ENCODE measurements at places on chromosomes 7 and 10.

GRCh38 chr7:77348371-77348813 lies 67.8 kb downstream of the GSAP start:
- no peak for DNase-seq

- peak; percentile 43 for DNase-seq
Observed at GRCh38 chr10:78672918-78673317, 395.8 kb upstream of the ZMIZ1 start.

GRCh38 chr7:111869280-111869679 lies 307.0 kb upstream of the IMMP2L start:
- DNase-seq, result no peak

GRCh38 chr7:55438757-55439525 lies 73.8 kb downstream of the LANCL2 start:
- DNase-seq, result peak; percentile 53

GRCh38 chr10:125457406-125457805 lies 225.6 kb downstream of the TEX36 start:
- DNase-seq, result no peak

- peak; percentile 9 for DNase-seq
Observed at GRCh38 chr7:151570366-151570915, 50.7 kb upstream of the RHEB start.

DNA sequence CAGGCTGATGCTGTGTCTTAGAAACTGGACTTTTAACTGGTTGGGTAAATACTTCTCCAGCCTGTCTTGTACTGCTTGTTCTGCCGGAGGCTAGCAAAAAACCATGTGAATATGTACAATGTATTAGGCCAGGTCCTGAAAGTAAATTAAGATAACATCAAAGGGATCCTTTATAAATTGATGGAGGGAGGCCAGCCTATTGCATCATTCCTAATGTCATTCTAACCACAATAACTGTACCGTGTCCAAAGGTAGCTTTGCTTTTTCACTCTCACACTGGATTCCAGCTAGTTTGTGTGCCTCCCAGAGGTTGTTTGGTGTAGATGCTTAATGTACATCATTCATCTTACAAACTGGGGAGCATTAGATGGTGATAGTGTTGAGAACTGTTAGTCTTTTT lies 91.2 kb upstream of the SEM1 start:
- no peak for DNase-seq

DNA sequence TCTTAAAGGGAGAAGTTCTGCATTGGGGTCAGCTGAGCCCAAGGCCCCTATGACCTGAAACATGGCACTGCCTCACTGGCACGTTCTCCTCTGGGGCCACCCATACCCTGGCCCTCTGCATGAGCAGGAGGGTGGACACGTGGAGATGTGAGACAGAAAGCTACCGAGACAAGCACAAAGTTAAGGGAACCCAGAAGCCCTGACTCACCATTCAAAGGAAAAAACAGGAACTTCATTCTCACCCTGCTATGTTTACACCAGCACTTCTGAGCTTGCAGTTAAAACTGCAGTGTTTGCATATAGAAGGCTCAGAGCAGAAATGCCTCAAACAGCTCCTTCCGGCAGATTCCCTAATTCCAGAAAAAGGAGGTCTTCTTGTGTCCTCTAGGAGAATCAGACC lies 41.7 kb downstream of the DENND11 start:
- no peak for DNase-seq

DNA sequence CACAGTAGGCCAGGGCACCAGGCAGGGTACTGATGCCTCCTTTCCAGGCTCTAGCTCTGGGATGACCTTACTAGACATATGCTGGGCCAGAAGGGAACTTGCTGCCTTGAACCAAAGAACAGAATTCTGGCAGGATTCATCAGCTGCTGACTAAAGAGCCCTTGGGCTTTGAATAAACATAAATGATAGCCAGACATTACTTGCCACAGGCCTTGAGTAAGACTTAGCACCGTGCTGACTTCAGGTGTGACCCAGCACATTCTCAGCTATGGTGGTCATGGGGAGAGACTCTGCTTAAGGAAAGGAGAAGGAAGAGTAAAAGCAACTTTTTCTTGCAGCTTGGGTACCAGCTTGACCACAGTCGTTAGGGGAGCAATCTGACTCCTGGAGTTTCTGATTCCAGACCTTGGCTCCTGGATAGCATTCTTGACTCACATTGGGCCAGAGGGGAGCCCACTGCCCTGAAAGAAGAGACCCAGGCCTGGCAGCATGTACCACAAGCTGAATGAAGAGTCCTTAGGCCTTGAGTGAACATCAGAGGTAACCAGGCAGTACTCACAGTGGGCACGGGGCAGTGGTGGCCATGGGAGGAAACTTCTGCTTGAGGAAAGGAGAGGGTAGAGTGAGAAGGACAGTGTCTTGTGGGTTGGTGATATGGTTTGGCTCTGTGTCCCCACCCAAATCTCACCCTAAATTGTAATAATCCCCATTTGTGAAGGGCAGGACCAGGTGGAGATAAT lies 926.1 kb upstream of the SORCS1 start:
- DNase-seq, result no peak

GRCh38 chr10:62225362-62225761 lies 43.3 kb downstream of the RTKN2 start:
- DNase-seq, result no peak

DNA sequence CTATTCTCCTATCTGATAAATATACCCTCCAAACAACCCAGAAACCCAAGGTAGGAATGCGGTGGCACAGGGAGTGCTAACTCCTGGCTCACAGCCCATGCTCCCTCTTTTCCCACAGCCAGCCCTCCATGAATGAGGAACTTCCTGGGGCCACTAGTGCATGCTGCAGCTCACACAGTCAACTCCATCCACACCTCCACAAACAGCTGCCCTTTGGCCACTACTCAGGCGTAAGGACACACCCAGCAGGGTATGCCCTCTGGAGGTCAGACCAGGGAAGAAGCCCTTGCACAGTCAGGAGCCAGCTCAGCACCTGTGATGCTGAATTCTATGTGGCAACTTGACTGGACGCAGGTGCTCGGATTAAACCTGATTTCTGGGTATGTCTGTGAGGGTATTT lies 85.2 kb upstream of the PIK3CG start:
- no peak for DNase-seq

DNA sequence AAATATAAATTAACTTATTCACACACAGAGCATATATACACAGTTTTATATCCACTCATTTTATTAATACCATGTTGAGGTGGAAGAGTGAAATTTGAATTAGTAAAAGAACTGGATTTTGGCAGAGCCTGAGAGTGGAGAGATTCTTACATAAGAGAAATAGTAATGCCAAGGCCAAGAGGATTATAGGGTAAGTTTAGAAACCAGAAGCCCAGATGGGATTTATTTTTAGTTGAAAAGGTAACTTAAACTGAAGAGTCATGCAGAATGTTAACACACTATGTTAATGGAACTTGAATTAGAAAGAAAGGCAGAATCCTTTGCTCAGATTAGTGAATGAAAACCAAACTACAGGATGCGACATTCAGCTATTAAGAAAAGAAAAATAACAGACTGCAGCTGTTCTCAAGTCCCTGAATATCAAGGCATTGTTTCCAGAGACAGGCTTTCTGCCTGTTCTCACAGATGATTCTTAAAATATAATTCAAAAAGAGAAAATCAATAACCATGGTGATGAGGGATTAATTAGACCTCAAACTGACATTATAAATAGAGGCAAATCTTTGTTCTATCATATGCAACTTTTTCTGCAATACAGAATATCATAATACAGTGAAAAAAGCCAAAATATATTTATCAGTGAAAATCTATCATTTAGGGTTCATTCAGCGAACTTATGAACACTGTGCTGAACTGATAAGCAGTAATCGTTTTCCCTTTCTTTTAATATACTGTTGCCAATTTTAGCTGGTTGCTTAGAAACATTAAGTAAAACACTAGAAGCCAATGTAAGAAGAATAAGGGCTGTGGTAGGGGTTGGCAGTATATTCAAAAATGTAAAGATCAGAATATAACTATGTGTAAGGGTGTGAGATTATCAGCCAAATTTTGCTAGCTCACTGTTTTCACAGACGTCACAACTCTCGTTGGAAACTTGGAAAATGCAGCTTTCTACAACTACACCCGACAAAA lies 34.4 kb downstream of the HECTD2 start:
- no peak for DNase-seq

DNA sequence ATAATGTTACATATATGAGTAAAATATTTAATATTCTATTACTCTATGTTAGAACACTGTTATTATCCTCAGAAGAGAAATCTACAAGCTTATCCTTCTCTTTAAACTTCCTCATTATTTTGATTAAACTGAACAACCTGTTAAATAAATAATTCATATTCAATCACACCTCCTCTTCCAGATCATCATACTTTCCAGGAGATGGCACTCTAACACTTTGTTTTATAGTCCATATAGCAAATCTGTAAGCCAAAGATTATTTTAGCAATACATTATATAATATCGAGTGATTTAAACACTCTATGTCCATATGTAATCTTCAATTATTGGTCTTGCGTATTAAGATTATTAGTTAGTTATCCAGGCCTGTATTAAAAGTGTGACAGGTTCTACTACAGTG lies 694.1 kb downstream of the ANKRD7 start:
- peak; percentile 4 for DNase-seq

DNA sequence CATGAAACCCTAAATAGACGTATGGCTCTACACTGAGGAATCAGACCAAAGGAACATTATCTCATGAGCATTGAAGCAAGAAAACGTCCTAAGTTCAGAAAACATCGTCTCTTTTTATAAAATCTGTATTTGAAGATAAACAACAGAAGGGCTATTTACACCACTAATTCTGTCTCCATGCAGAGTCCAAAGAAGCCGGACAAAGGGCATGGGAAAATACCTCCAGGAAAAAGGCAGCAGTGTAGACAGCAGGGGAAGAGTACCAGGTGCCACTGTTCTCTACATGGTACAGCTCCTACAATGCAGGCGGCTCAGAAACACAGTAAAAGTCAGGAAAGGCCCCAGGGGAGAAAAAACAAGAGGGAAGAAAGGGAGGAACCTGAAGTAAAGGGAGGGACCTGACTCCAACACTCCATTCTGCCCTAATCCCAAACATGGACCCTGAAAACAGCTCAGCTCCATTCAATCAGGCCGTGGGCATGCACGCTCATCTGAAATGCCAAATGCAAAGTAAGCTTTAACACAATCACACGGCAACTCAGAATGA lies 17.5 kb downstream of the FAM171A1 start:
- DNase-seq, result no peak

DNA sequence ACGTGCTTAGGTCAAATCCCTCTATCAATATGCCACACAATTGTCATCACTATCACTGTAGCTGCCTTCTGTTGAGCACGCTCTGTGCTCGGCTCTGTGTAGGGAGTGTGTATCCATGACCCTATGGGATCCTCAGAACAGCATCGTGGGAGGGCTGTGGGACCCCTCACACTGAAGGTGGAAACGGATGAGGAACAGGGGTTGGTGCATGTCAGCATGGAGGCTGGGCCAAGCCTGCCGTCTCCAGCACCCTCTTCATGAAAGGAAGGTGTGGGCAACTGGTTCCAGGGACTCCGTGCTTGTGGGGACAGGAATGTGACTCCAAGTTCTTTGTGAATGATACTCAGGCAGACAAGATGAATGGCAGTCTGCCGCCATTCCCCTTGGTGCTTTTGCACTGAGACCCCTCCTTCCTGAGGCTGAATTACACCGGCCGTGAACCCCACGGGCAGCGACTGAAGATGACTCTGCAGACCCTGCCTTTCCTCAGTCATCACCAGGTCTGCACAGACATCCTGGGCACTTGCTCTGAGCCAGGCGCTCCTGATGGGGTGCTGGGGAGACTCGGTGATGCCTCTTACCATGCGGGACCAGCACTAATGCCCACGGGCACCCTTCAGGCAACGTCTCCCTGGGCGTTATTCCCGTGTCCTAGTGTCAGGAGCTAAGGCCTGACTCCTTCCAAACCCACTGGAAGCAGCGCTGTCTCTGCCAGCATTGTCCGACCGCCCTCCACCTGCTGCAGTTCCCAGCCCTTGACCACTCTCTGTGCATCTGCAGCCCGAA lies 495.2 kb downstream of the TCERG1L start:
- DNase-seq, result no peak

DNA sequence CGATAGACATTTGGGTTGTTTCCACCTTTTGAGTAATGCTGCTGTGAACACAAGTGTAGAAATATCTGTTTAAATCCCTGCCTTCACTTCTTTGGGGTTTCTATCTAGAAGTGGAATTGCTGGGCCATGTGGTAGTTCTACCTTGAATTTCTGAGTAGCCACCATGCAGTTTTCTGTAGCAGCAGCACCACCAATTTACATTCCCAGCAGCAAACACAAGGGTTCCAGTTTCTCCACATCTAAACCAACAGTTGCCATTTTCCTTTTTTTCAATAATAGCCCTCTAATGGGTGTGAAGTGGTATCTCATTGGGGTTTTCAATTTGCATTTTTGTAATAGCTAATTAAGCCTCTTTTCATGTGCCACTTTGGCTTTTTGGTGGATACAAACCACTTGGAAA lies 209.8 kb downstream of the CCDC3 start:
- no peak for DNase-seq

DNA sequence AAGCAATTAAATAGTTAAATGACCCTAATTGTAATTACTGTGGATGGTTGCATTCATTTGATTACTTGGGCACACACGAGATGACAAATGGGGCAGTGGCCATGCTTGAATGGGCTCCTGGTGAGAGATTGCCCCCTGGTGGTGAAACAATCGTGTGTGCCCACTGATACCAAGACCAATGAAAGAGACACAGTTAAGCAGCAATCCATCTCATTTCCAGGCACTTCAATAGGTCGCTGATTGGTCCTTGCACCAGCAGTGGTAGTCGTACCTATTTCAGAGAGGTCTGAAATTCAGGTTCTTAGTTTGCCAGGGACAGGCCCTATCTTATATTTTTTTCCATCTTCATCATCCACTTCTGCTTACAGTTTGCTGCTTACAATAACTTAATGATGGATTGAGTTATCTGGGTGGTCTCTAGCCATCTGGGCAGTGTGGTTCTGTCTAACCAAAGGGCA lies 8.3 kb downstream of the PCBD1 start:
- DNase-seq, result peak; percentile 78

DNA sequence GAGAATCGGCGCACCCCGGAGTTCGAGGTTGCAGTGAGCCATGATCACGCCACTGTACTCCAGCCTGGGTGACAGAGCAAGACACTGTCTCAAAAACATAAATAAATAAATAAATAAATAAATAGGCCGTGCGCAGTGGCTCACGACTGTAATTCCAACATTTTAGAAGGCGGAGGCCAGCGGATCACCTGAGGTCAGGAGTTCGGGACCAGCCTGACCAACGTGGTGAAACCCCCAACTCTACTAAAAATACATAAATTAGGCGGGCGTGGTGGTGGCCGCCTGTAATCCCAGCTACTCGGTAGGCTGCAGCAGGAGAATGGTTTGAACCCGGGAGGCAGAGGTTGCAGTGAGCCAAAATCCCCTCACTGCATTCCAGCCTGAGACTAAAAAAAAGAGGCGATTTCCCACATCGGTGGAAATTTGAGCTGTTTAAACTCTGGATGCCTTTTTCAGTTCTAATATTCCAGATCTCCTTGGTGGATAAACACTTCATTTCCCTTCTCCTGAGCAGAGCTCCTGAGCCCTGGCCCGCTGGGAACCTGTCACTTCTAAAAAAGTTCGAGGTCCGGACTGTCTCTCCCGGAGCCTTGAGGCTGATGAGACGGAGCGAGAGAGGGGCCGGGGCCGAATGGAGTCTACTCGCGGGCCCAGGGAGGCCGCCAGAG lies 2.0 kb upstream of the NFKB2 start:
- no peak for DNase-seq
